ENCODE measurements at places on chromosomes 16 and 17. TPM values are rescaled to one million over a fixed set of nuclear protein-coding genes. Genes with fewer than 3 reads are reported as not detected.

Gene TVP23A
- 2.0 TPM for total RNA-seq

Gene NDUFAF8
- total RNA-seq, result 52.3 TPM

Gene SLC5A2
- total RNA-seq, result not detected

Gene KARS1
- 106 TPM for total RNA-seq

Gene KRT34
- not detected for total RNA-seq

Gene HP
- total RNA-seq, result not detected

Gene CTF1
- total RNA-seq, result 5.0 TPM

Gene PRPSAP1
- 63.5 TPM for total RNA-seq

Gene RNF227
- total RNA-seq, result 20.3 TPM

Gene SNRNP25
- 70.3 TPM for total RNA-seq

Gene PERCC1
- 0.18 TPM for total RNA-seq

Gene DPEP3
- total RNA-seq, result not detected

Gene CACNA1G
- total RNA-seq, result 29.7 TPM

Gene TBX2
- total RNA-seq, result 228 TPM

Gene PKMYT1
- total RNA-seq, result 28.1 TPM

Gene OR2C1
- not detected for total RNA-seq

Gene CSH2
- not detected for total RNA-seq

Gene SLC52A1
- total RNA-seq, result not detected

Gene CCDC200
- total RNA-seq, result 0.48 TPM

Gene ABCA9
- 0.09 TPM for total RNA-seq

Gene ASIC2
- not detected for total RNA-seq

Gene ZMYND15
- not detected for total RNA-seq

Gene POLR3K
- 7.1 TPM for total RNA-seq

Gene CACNG3
- total RNA-seq, result not detected

Gene SLC35G6
- total RNA-seq, result not detected

Gene GFOD2
- 5.9 TPM for total RNA-seq

Gene KRT9
- not detected for total RNA-seq

Gene ADAD2
- total RNA-seq, result not detected

Gene PDILT
- total RNA-seq, result not detected

Gene MT1E
- total RNA-seq, result 3.6 TPM

Data from cardiac muscle cell (in vitro differentiated cells and primary cell).